Activated T-helper 2 cell treated with anti-CD3 and anti-CD28 coated beads, Interferon-gamma antibody, Interleukin-2, Interleukin-4, amounts not matched to agents 10 μg/mL and 5 μg/mL and 100 μg/mL, durations not matched to agents 14 hours and 24 hours and 36 hours (primary cell): ENCODE measurements at places on chromosomes 12 and 14. TPM values are rescaled to one million over a fixed set of nuclear protein-coding genes. Genes with fewer than 3 reads are reported as not detected.

DNA sequence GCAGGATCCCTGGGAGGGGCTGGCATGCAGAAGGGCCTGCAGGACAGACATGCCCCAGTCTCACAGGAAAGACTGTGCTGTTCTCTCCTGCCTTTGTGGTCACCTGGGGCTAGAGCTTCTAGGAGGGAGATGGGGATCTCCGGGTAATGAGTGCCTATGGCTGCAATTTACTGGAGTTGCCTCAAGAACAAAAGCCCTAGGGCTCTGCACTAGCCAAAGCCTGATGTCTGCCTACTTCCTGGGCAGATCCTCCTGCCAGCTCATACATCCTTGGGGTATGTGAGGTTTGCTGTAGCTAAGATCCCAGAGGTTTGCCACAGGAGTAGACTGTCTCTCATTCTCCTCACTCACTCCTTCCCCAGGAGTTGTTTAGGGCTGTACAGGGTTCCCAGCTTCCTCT, 106.9 kb upstream of the PPFIA2 start:
- no peak for DNase-seq

DNA sequence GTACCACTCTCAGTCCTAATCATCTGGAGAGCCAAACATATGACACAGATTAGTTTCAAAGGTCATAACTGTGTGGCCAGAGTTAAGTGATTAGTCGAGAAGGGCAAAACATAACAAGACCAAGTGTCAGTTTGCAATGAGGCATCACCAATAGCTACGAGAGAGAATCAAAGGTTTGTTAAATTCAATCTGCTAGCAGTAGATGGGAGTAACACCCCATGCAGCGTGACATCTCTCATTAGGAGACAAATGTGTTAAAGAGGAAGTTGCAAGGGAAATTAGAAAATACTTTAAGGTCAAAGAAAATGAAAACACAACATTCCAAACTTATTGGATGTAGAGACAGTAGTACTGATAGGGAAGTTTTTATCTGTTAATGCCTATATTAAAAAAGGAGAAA, 135.7 kb upstream of the SYT10 start:
- no peak for DNase-seq

DNA sequence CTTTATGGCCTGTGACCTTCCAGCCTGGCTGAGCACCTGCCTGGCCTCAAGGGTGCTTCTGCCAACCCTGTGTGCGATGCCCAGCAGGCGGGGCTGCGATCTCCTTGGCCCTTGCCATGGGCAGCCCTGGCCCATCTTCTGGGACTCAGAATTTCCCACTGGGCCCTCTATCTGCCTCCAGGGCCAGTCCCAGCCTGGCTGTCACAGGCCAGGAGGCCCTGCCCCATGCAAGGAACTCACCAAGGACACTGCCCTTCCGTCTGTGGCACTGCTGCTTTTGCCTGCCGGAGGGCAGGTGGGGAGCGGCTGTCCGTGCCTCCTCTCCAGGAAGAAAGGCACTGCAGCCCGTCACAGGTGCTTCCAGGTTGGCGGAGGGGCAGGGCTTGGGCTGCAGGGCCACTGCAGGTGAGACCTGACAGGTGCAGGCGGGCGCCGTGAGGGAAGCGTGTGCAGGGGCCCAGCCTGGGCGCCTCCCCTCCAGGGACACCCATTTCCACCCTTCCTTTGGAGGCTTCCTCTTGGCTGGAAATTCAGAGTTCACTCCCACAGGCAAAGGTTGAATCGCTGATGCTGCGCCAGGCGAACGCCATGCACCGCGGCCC, 177.8 kb downstream of the KIF26A start:
- DNase-seq = no peak

DNA sequence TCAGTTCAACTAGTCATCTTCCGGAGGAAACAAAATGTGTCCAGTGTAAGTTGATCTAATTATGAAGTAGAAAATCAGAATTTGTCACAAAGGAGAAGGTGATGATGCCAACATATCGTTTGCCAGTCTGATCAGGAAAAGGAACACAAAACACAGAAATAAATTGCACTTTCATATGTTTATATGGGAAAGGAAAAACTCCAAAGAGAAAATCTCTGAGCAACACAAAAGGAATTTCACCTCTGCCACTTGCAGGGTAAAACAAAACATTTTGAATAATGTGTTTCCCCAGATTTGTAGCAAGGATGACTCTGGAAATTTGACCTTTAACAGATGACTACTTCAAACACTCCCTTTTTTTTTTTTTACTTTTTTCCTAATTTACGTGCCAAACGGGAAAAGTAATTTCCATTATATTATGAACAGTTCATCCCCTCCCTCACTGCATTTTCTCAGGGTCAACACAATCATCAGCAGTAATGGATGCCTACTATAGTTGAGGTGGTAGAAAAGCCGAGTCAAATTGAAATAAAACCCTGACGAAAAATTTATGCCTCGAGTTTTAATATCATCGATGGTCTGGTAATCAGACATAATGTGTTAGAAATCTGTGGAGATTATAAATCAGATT, 25.6 kb downstream of the MGAT4C start:
- no peak for DNase-seq

GRCh38 chr14:102206918-102207317, 67.2 kb downstream of the WDR20 start:
- no peak for DNase-seq

Gene GNB3
- 1.2 and 1.3 TPM in 2 replicates for total RNA-seq

DNA sequence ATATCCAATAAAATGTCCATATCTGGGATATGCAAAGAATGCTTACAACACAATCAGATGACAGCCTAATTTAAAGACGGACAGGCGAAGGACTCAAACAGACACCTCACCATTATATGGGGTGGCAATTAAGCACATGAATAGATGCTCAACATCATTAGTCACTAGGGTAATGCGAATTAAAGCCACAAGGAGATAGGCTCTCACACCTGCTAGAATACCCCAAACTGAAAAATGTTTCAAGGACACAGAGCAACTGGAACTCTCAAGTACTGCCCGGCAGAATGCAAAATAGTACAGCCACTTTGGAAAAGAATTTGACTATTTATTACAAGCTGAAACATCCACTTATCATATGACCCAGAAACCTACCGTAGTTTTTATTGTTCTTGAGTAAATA, 42.9 kb downstream of the FERMT2 start:
- DNase-seq = no peak

Gene CABP1
- total RNA-seq = 0.27 and 0.41 TPM in 2 replicates

DNA sequence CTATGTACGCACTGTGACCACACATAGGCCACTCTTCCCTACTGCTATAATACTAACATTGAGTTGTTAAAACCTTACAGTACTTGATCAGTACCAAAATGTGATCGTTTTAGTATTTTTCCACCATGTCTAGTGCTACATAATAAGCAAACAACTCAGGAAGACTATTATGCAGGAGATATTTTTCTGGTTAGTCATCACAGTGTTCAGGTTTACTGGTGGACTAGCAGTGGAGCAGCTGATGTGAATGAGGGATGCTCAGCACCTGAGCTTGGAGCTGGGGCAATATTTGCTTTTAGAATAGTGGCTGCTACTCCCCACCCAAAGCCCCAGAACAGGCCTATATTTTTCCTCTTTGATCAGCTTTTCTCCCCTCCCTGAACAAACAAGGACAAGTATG, 513.1 kb downstream of the KCNH5 start:
- DNase-seq = no peak

Gene ANKRD33
- not detected in 2 replicates for total RNA-seq

Gene RNF212B
- total RNA-seq = not detected in 2 replicates

- no peak for DNase-seq
Observed at GRCh38 chr14:54348001-54348611, 48.7 kb upstream of the CDKN3 start.

- no peak for DNase-seq
Observed at GRCh38 chr12:49539406-49540228, 787 bp downstream of the KCNH3 start.

DNA sequence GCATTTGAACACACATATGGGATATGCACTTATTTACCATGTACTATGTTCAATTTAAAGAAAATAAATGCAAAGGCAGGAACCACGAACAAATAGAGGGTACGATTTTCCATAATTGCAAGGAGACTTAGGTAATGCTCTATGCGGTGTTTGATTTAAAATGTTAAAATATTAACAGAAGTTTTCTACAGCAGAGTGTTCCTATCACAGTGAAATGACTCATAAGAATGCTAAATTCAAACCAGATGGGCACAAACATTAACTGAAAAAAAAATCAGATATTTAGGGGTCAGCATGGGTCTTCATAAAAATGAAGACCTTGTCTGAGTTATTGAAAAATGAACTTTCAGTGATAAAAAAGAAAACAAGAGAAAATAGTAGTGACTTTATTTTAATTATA, 65.4 kb downstream of the LLPH start:
- no peak for DNase-seq

Gene EXOC3L4
- not detected in 2 replicates for total RNA-seq

DNA sequence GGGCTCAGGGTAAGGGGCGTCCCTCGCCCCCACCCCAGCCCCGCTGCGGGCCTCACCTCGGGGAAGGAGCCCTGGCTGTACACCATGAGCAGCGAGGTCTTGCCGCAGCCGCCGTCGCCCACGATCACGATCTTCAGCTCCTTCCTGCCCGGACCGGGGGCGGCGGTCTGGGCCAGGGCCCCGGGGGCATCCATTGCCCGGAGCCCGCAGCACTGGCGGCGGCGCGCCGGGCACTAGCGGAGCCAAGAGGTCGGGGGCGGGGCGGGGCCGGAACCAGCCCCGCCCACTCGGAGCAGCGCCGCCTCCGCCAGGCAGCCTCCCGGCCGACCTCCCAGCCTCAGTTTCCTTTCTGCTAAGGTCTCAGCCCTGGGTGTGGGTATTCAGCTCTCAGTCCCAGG, at the start of gene RHOF:
RHOF (minus strand) TSS at position 249 of the 398 bp plus-strand sequence; CDS start at position 194, 55 bp downstream.
- DNase-seq = peak; percentile 49

DNA sequence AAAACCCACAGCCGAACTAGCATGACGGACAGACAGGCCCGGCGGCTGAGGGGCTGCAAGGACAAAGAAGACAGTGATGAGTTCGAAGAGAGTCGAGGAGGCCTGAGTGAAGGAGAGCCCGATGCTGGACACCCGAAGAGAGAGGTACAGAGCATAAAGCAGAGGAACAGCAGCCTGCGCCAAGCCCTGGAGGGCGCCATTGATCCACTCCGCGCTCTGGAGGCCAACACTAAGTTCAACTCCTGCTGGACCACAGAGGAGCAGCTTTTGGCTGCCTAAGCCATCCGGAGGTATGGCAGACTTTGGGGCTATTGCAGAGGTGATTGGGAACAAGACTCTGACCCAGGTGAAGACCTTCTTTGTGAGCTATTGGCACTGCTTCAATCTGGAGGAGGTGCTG, 7.8 kb upstream of the PLXNC1 start:
- peak; percentile 35 for DNase-seq

Gene FAM177A1
- 41.3 and 43.2 TPM in 2 replicates for total RNA-seq

Gene PRH2
- total RNA-seq = not detected in 2 replicates

Gene DCN
- not detected in 2 replicates for total RNA-seq

DNA sequence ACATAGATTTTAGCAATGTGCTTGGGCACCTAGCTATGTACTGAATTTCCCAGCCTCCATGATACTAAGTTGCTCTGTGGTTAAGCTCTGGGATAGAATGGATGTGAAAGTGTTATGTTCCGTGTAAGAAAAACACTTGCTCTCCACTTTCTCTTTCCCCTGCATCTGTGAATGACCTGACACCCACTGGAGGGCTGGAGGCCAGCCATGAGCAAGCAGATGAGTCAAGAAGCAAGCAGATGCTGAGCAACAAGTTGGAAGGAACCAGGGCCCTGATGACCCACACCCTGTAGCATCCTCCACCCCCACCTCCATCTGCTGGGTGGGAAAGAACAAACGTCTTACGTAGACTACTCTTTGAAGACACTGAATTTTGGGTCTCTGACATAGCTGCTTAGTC, 56.6 kb downstream of the EID3 start:
- DNase-seq = no peak

Gene CFAP251
- 0.80 and 0.82 TPM in 2 replicates for total RNA-seq

DNA sequence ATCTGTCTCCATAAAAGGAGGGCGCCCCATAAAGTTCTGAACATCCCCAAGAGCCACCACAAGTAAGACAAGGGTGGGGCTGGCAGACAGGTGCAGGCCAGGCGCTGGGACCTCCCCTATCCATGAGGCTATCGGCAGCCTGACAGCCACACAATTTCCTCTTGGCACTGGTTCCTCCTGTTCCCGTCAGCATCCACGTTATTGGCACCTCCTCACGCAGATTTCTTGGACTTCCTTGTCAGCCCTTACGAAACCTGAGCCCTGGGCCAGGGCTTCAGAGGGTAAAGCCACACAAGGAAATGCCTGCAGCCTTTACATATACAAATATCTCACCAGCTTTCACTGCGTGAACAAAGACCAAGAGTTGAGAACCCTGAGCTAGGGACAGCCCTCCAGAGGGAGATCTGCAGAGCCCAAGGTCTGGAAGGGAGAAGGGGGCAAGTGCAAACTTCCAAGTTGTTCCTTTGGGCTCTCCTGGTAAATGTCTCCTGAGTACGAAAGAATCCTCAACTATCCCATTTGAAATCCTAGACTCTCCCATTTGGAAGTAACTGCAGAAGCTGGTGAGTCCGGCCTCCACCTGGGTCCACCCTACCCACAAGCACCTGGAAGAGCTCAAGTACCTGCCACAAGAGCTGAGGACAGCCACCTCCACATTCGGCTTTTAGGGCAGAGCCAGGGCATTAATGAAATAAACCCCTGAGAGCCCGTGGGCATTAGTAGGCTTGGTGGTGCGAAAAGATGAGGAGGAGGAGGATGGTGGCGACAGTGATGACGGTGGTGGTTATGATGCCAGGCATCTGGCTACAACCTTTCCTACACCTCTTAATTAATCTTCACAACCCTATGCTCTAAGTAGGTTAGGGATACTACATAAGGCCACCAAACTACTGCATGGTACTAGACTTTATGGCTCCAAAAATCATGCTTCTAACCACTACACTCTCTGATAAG, 5.5 kb upstream of the TC2N start:
- no peak for DNase-seq

- no peak for DNase-seq
Observed at GRCh38 chr14:90628825-90629224, 187.4 kb downstream of the TTC7B start.

Gene EIF2S3B
- total RNA-seq = 0.48 and 0.52 TPM in 2 replicates

DNA sequence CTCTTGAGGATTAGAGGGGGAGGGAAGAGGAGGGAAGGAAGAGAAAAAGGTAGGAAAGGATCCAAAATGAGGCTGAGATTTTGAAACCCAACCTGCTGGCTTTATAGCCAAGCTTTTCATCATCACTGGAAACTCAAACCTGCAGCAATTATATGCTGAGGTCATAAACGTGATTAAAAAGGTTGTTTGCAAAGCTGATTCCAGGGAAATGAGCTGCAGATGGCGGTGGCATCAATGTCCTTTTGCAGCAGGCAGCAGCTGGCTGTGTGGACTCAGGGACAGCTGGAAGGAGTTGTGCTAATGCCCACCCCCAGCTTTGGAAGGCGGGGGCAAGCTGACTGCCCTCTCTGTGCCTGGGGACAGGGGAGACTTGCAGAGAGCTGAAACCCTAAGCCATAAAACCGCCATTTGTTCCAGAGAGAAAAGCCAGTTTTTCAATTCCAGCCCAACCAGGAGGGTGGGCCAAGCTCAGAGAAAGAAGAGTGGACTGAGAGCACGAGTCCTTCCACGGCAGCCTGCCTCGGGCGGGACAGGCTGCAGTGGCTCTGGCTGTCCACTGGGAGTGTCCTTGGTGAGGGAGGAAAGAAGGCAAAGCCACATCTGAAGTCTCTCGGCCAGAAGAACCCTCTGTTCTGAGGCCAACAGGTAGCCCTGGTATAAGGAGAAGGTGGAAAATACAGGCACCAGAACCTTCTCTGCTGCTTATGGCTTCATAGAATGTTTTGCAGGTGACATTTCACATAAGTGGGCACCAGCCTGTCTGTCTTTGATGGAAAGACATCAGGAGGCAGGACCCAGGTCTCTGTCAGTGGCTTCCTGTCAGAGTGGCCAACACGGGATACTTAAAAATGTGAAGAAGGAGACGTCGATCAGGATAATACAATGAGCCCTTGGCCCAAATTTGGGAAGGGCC, 90.7 kb downstream of the SINHCAF start:
- no peak for DNase-seq

Gene ADGRD1
- 7.7 and 8.4 TPM in 2 replicates for total RNA-seq

Gene SYT1
- total RNA-seq = not detected in 2 replicates
